ENCODE measurements at places on chromosomes 4 and X.
A peak's percentile ranks its signal among the peaks of the same experiment; 100 is the strongest.

DNA sequence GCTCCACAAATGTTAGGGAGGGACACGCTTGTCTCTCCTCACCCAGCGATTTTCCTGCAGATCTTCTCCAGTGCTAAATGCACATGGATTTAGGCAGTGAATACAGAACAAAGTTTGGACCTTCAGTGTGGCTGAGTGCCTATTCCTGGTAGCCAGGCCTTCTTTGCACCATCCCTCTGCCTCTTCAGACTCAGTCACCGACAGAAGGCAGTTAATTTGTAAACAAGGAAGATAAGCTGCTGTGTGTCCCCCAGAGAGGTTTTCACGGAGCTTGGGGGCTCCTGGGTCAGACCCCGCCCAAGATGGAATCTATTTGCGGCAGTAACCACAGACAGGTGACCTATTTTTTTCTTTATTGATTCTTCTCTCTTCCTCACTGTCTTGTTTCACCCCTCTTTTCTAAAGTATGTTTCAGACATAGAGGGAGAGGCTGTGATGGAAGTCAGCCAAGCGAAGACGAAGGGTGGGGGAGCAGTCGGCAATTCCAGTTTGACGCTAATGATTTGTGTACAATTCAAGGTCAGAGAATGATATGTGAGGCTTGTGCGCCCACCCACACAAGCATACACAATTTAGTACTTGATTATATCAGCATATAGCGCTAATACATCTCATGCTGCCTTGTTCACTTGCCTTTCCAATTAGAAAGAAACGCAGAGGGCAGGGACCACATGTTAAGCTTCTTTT, 200.8 kb downstream of the MGST2 start:
- no peak for DNase-seq

- no peak for DNase-seq
Measured at GRCh38 chrX:149982310-149982709, 44.0 kb upstream of the EOLA2 start.

DNA sequence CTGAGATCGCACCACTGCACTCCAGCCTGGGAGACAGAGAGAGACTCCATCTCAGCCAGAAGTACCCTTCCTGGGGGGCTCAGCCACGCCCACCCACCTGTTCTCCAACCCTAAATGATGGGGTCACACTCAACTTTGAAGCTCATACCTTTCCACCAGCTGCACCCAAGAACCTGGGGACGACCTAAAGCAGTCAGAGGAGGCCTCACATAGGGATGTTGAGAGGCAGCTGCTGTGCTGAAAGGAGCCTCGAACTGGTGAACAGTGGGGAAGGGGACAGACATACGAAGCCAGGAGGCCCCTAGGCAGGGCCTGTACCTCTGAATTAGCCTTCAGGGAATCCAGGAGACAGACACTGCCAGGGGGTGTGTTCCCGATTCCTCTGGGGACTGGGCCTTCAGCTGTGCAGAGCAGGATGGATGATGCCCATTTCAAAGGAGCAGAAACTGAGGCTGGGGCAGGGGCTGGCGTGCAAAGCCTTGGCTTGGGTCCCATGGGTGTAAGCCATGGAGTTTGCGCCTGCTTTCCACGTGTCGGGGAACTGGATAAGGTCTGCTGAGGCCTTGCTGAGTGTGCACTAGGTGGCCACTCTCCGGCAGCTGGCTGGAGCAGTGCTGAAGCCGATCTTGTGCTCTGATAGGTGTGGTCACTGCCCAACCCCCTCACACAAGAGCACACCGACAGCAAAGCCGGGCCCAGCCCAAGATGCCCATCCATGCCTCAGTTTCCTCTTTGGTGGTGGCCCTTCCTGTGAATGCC, 130.8 kb downstream of the CPZ start:
- DNase-seq: no peak

DNA sequence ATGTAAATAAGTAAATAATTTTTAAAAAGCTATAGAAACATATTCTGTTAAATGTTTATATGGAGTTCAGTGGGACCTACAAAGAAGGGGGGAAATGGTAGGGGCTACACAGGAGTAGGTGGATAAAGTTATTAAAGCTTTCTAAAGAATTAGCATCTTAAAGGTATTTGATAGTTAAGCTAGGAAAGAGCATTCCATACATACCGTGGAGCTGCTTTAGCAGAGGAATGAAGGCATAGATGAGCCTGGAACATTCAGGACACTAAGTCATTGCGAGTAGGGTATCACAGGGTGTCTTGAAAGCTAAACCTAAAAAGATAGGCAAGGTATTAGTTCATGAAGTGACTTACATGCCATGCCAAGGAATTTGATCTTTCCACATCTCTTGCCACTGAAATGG, 60.4 kb downstream of the SLC10A6 start:
- DNase-seq: no peak

- no peak for DNase-seq
Measured at GRCh38 chrX:11704725-11705495, 39.2 kb upstream of the ARHGAP6 start.

DNA sequence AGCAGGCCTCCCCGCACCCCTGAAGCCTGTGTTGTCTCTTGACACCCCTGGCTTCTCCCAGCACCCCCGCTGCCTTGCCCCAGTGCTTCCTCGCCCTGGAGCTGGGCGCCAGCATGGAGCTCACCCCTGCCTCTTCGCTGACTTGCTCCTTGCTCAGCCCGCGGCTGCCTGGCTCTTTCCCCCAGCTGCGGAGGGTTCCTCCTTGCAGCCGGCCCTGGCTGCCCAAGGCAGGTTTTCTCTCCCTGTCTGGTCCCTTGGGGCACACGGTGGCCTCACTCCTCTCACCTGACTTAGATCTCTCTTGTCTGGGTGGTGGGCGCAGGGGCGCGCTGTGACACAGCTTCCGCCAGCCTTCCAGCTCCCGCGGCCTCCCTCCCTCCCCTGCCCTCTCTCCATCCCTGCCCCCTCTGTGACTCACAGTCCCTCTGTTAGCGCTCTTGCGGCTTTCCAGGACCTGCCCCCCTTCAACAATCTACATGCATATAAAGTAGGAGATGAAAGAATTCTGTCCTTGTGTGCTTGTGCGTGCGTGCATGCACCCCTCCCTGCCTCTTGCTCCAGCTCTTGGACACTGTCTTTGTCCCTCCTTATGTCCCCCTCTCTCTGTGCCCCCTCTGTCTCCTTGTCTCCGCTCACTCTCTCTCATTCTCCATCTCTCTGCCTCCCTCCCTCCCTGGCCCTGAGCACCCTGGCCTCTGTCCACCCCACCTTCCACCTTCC, 2.2 kb downstream of the PLXNB3 start:
- peak; percentile 24 for DNase-seq

GRCh38 chrX:31893525-31893924, 821.7 kb upstream of the FTHL17 start:
- DNase-seq: no peak

- DNase-seq: no peak
Measured at GRCh38 chr4:84837751-84838150, 128.7 kb downstream of the WDFY3 start.

GRCh38 chrX:71254092-71254963, at the start of gene ZMYM3:
ZMYM3 (minus strand) TSS chrX:71254140; CDS start chrX:71253255, 885 bp downstream.
- DNase-seq: peak; percentile 48

GRCh38 chr4:168453146-168453545, 27.1 kb downstream of the DDX60L start:
- DNase-seq: no peak

- DNase-seq: no peak
Measured at GRCh38 chrX:4964112-4964511, 1250.7 kb upstream of the PRKX start.

DNA sequence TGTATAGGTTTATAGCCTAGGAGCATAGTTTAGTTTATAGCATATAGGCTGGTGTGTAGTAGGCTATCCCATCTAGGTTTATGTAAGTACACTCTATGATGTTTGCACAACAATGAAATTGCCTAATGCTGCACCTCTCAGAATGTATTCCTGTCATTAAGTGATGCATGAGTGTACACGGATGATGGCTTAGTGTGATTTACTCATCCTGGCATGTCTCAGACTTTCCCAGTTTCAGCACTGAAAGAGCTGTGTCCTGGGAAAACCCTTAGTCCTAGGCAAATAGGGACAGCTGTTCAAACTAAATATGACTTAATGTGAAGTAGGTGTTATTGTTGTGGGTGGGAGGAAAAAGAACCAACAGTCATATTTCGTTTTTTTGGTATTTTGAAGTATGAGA, 264.9 kb upstream of the MAGEB18 start:
- no peak for DNase-seq

GRCh38 chrX:23952391-23952790, 44.6 kb downstream of the CXorf58 start:
- DNase-seq: no peak

GRCh38 chr4:55887594-55887993, 34.1 kb downstream of the EXOC1 start:
- DNase-seq: no peak

DNA sequence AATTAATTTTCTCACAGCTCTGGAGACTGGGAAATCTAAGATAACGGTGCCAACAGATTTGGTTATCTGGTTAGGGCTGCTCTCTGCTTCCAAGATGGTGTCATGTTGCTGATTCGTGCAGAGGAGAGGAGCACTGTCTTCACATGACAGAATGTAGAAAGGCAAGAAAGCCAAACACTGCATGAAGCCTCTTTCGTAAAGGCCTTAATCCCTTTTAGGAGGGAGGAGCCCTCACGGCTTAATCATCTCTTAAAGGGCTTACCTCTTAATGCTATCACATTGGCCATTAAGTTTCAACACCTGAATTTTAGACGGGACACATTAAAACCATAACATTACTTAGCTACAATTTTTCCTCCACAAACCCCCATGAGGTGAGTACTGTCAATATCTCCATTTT, 174.1 kb downstream of the COX18 start:
- DNase-seq: no peak

GRCh38 chr4:6767748-6768538, 14.6 kb upstream of the KIAA0232 start:
- DNase-seq: no peak

DNA sequence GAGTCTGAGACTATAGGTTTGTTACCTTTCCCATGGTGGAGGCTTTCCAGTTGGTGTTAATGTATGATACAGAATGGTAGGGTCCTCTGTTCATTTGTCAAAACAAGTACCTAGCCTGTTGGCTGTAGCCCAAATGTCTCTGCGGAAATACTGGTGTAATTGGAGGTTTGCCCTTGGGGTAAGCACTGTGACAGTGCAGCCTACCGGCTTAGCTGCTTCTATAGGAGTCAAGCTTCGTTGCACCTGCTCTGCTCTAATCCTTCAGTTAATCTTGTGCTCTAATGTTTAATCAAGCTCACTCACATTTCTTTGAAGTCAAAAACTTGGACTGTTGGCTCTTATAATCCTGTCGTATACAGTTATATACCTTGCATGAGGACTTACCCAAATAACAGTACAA, 203.4 kb downstream of the CCNG2 start:
- DNase-seq: no peak

- DNase-seq: no peak
Measured at GRCh38 chrX:139890991-139891700, 41.7 kb downstream of the ATP11C start.

- no peak for DNase-seq
Measured at GRCh38 chr4:65893271-65893670, 223.0 kb upstream of the EPHA5 start.

GRCh38 chr4:99657798-99658197, at the start of gene C4orf54:
C4orf54 (minus strand) TSS chr4:99657828; CDS start chr4:99654648, 3,180 bp downstream.
- DNase-seq: no peak

GRCh38 chr4:102533904-102534303, 32.7 kb downstream of the NFKB1 start:
- DNase-seq: no peak

DNA sequence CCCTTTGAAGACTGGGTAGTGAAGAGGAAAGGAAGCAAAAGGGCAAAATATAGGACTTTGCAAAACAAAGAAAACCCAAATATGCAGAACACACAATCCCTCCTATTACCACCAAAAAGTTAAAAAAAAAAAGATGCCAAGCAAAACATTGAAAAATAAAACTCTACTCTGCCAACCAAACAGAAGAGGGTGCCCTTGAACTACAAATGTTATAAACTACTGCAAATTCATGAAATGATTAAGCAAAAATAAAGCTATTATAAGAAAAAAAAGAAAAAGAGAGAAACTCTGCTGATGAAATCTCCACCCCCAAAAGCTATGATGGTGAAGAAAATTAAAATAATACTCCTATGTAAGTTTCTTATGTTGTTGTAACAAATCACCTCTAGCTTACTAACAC, 168.5 kb upstream of the STK26 start:
- no peak for DNase-seq

DNA sequence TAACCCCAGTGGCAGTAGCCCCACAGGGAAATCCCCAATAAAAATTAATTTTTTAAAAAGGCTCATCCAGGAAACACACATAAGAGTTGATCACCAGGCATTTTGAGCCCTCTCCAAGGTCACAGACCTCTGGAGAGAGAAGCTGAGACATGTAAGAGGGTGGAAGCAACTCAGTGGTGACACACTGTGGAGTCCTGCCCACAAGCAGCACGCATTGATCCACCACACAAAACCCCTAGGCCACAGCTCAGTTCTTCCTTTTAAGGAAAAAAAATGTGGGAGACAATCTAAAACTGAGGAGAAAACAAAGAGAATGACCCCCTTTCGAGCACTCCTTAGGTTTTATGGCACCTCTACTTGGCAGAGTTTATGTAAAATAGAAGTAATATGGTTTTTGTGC, 71.7 kb upstream of the S100G start:
- no peak for DNase-seq

DNA sequence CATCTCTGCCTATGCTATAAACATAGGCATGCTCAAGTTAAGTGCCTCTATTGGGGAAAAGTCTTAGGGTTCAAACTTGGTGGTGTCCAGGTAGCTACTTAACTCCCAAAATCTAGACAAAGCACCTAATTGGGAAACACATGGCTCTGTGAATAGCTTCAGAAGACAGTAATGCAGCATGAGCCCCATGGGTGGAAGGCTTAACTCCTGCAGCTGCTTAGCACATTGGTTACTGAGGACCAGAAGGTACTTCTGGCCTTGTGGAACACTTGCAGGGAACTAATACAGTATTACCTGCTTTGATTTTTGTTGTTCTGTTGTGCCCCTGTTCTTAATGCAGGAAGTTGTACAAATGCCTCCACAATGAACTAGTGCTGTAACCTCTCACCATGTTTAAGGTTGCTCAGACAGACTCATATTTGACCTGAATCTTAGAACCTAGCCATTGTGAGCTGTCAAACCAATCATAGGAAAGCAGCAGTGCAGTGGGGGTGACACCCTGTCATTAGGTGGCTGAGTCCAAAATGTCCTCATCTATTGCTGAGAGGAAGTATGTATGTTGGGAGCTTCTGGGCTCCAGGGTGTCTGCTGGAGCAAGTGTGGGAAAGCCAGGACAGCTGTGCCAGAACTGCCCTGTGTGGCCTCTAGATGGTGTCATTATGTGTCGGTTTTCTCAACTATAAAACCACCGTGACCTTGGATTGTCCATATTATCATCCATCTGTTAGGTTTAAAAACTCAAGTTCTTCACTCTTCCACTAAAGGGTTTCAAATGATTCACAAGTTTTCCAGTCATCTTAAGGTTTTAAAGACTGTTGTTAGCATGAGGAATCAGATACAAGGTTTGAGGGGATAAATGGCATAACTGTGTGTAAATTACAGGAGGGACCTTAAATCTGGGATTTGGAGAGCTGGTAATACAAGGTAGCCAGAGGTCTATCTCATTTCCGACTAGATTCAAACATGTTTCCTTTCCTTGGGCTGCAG, 69.9 kb upstream of the WDR1 start:
- no peak for DNase-seq

GRCh38 chrX:2898846-2899512, 30.2 kb downstream of the ARSD start:
- DNase-seq: no peak
